ENCODE measurements at places on chromosomes 1 and 21.

- DNase-seq, result peak; percentile 81
These were observed 13.7 kb downstream of the KIAA1614 start for GRCh38 chr1:180926164-180926981.

DNA sequence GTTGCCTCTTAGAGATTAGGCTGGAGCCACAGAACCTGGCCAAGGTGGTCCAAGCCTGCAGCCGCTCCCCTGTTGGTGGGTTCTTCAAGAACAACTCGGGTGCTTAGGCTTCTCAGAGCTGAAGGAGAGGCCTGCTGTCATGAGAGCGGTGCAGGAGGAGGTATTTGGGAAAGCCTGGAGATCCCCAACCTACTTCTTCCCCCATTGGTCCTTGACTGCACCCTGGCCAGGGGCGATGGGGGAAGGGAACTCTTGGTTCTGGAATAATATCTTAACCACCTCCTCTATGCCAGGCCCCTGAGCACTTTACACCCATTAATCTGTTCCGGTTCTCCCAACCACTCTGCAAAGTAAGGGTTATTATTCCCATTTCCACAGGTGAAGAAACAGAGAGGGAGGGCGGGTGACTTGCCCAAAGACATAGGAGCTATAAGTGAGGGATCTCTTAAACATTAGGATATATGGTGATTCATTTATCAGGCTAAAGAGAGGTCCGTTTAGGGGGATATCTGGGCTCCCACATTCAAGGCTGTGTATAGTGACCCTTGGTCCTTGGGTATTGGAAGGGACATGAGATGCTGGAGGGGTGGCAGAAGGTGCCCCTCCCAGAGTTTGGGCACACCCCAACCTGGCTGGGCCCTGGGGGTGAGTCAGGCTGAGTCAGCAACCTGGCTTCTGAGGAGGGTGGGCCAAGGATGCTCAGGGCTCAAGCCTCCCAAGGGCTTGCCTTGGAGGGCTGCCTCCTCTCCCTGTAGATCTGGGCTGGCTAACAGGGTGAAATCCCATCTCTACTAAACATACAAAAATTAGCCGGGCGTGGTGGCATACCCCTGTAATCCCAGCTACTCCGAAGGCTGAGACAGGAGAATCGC lies 5.2 kb downstream of the TRNP1 start:
- DNase-seq, result no peak

DNA sequence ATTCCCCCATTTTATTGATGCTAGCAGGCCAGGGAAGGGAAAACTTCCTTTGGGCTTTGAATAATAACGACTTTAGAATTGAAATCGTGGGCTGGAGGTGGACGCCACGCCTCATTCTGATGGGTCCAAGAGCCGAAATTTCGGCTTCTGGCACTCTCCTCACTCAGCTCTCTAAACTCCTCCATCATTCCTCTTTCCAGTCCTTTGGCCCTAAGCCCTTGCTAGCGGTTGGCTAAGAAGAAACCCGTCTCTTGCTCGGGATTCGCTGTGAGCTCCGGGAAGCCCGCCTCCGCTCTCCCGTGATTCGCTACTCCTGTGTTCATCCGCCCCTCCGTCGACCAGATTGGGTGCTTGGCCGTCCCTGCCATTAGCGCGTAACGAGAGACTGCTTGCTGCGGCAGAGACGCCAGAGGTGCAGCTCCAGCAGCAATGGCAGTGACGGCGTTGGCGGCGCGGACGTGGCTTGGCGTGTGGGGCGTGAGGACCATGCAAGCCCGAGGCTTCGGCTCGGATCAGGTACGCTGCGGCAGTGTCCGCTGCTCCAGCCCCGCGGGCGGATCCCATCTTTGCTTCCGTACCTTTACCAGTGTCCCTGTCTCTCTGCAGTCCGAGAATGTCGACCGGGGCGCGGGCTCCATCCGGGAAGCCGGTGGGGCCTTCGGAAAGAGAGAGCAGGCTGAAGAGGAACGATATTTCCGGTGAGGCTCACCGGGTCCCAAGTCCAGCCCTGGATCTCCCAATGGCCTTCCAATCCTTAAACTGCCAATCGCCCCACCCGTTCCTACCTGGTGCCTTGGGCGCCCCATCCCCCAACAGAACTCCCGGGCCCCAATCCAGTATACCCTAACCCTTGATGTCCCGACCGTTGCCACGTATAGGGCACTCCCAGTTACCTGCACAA lies at the start of gene ATP5IF1:
TSS of gene ATP5IF1 (plus strand) at position 370 of the 901 bp plus-strand sequence. CDS start at position 430, 60 bp downstream.
- peak; percentile 92 for DNase-seq

DNA sequence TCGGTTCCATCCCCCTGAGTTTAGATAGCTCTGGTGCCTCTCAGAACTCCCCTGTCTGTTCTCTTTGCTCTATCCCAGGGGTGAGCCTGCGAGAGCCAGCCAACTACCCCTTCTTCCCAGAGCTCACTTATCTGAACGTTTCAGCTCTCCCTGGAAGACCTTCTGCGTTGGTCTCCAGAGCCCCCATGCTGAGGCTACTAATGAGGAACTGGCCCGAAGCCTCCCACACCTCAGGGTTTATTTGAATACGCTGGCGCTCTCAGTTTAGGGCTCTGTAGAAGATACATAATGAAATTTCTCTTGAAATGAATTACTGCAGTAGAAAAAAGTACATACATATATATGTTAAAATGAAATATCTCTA lies 43.5 kb downstream of the TCEANC2 start:
- DNase-seq, result no peak

GRCh38 chr1:41317361-41317760 lies 43.9 kb upstream of the FOXO6 start:
- no peak for DNase-seq

Measured in brain pericyte (primary cell).